ENCODE measurements at places on chromosomes 6 and 20.

GRCh38 chr6:153729189-153729588, 309.9 kb upstream of the OPRM1 start:
- DNase-seq = no peak

DNA sequence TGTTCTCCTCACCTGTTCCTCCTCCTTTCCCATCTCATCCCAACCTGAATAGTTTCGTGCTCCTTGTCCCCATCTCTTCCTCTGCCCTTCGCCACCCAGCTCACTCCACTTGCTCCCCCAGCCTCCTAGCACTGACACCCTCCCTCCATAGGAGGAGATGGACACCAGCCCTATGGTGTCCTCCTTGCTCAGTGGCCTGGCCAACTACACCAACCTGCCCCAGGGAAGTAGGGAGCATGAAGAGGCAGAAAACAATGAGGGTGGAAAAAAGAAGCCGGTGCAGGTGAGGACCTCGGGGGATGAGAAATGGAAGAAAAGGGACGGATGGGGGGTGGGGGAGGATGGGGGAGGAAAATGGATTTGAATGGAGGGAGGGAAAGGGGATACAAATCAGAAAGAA, 6.2 kb downstream of the SLC12A5 start:
- DNase-seq = no peak

DNA sequence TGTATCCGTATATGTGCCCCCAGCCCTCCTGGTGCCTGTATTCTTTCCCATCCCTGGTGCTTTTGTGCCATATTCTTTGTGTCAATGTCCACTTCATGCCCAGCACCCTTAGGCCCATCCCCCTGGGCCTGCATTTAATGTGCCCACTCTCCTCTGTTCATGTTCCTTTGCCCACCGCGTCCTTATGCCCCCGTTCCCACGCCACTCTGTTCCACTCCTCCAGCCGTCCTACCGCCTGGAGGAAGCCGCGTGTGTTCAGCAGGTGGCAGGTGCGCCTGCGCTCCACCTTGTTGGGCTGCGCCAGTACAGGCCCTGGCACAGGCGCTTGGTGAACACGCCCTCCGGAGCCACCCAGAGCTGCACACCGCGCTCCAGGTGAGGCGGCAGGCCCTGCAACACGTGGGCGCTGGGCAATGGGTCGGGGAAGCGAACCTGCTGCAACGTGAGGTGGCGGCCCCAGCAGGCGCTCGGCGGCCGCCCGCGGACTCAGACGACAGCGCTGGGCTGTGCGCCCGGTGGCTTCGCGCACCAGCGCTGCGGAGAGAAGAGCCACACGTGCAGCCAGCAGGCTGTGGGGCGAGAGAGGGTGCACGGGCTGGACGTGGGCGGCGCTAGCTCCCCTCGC, 4.0 kb upstream of the FOXS1 start:
- DNase-seq = no peak

- DNase-seq = no peak
These were observed 206.9 kb downstream of the TFAP2C start for GRCh38 chr20:56835829-56836550.

- no peak for DNase-seq
These were observed 157.5 kb downstream of the TBX18 start for GRCh38 chr6:84606860-84607259.

- DNase-seq = peak; percentile 69
These were observed 44.0 kb downstream of the EFCAB8 start for GRCh38 chr20:32902456-32903420.

DNA sequence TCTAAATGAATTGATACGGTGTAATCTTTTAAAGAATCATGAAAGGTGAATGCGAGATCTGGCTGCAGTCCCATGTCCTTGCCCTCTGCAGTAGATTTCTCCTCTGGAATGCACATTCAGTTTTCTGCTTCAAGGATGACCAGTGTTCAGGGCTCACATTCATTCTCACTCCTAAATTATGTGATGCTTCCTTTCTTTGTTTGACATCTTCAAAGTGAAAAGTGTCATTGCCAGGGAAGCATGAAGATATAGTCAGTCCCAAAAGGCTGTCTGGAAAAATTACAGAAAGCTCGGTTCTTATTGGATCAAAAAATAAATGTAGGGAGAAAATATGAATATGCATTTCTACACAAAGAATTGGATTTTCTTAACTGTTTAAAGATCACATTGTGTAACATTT, 395.6 kb downstream of the NKAIN2 start:
- no peak for DNase-seq

- no peak for DNase-seq
These were observed 23.1 kb upstream of the CGA start for GRCh38 chr6:87118054-87118453.

DNA sequence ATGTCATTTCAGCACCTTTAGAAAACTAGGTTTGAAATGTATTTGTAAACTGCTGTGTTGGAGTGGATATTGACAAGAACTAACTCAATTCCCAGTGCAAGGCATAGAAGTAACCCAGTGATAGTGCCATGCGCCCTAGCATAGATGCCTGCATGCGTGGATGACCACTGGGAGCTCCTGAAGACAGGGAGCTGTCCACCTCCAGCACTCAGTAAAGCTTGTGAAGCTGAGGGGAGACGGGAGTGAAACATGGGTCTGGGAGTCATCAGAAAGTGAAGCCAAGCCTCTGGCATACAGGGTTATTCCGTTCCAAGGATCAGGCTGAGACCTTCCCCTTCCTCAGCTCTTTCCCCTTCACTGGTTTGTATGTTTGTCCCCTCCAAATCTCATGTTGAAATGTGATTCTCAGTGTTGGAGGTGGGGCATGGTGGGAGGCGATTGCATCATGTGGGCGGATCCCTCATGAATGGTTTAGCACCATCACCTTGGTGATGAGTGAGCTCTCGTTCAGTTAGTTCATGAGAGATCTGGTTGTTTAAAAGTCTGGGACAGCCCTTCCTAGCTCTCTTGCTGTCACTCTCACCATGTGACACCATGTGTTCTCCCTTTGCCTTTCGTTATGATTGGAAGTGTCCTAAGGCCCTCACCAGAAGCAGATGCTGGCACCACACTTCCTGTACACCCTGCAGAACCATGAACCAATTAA, 146.5 kb upstream of the FERMT1 start:
- DNase-seq = no peak

DNA sequence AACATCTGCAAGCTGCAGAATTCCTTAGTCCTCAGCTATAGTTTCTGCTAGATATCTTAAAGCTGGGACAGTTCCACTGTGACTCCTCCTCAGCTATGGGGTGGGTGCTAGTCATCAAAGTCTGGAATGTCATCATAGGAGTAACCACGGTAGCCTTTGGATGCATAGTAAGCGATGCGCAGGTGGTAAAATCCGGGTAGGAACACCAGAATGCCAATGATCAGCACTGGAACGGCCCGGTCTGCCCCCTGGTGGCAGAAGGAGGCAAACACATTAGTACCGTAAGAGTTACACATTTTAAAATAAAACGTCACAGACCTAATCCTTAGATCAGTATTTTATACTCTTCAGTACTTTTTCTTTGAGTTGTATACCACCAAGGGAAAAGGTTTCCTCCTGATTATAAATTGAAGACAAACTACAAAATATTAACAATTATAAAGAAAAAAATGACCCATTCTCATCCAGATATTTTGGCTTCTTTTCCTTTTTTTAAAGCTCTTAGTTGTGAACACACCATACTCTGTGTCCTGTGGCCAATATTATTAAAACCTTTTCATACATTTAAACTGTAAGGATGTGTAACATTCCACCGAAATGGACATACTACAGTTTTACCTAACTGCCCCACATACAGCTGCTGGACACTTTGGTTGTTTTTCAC, 18.9 kb downstream of the PCNA start:
- peak; percentile 84 for DNase-seq

DNA sequence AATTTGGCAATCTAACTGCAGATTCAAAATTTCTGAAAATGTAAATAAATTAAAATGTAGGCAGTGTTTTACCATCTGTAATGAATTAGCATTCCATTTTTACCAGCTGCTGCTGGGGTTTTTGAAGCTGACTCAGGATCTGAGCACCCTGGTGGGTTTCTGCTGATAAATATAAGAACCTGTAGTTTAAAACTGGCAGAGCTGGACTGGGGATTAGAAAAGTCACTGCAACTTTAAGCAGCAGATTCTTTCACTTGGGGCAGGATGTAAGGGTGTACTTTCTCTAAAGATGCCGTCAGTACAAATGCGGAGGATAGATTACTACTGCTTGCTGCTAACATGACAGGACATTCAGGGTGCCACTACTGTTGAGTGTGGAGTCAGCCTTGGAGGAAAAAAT, 341.8 kb downstream of the CDKAL1 start:
- peak; percentile 83 for DNase-seq

- no peak for DNase-seq
These were observed 18.0 kb downstream of the TCFL5 start for GRCh38 chr20:62843656-62844055.

- peak; percentile 80 for DNase-seq
These were observed 628.0 kb upstream of the NRSN1 start for GRCh38 chr6:23498013-23498412.

- DNase-seq = peak; percentile 61
These were observed 129.4 kb upstream of the RIN2 start for GRCh38 chr20:19628570-19629134.

GRCh38 chr6:158488065-158488464, 71.8 kb upstream of the TMEM181 start:
- peak; percentile 88 for DNase-seq

- DNase-seq = peak; percentile 49
These were observed 28.3 kb upstream of the LOC128125822 start for GRCh38 chr6:63543982-63544381.

GRCh38 chr6:151721146-151721545, 86.3 kb upstream of the ESR1 start:
- DNase-seq = peak; percentile 22

DNA sequence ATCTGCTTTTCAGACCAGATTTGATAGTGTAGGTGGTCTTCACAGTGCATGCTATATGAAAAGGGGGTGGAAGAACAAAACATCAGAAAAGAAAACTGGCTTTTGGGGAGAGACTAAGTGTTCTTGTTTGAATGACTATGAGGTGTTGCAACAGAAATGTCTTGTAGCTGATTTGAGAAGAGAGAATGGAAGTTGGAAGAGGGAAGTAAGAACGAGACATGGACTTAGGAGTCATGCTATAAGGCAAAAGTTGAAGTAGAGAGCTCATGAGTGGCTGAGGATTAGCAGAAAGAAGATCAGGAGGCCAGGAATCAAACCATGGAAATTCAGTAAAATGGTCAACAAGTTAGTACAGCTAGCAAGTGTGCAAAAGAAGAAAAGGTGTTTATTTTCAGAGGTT, 32.1 kb downstream of the FNDC1 start:
- no peak for DNase-seq

DNA sequence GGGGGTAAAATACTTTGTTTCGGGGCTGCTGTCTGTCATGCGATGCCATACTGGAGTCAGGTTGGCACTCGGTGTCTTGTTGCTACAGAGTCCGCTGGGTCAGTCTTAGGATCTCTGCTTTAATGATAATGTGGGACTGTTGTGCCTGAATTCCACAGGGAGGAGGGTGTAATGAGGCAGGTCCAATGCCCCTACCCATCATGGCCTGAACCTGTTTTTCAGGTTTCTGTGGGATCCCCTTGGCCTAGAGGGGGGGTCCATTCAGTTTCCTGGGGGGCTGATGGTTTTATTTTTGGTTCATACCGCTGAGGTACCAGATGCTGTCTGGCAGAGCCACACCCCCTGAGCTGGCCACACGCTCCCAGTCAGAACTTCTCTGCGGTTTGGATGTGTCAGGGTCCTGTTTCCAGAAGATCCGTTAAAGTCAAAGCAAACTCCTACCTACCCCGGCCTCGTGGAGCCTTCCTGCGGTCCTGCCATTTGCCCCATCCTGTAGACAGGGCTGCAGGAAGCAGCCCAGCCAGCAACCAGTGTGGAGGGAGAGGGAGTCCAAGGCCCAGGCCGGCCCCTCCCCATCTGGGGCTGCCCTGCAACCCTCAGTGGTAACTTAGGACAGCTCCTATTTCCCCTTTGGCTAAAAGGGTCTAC, 69.7 kb downstream of the TCP11 start:
- DNase-seq = no peak

GRCh38 chr20:11890331-11891076, 27.2 kb upstream of the BTBD3 start:
- DNase-seq = peak; percentile 96

GRCh38 chr6:105433723-105434122, 30.8 kb upstream of the PREP start:
- no peak for DNase-seq

DNA sequence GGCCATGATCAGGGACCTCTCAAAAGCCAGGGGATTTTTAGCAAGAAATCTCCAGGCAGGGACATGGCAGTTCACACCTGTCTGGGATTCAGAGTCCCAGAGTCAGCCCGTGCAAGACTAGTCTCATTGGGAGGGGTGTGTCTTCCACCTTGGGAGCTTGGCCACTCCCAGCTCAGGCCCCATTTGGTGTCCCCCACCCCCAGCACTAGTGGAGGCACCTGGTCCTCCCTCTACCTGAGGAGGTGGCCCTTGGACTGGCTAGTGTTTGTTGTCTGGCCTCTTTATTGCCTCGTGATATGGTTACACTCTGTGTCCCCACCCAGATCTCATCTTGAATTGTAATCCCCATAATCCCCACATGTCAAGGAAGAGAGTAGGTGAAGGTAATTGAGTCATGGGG, 140.8 kb upstream of the PHACTR3 start:
- DNase-seq = no peak

GRCh38 chr6:99579781-99580180, 11.3 kb upstream of the CCNC start:
- no peak for DNase-seq

DNA sequence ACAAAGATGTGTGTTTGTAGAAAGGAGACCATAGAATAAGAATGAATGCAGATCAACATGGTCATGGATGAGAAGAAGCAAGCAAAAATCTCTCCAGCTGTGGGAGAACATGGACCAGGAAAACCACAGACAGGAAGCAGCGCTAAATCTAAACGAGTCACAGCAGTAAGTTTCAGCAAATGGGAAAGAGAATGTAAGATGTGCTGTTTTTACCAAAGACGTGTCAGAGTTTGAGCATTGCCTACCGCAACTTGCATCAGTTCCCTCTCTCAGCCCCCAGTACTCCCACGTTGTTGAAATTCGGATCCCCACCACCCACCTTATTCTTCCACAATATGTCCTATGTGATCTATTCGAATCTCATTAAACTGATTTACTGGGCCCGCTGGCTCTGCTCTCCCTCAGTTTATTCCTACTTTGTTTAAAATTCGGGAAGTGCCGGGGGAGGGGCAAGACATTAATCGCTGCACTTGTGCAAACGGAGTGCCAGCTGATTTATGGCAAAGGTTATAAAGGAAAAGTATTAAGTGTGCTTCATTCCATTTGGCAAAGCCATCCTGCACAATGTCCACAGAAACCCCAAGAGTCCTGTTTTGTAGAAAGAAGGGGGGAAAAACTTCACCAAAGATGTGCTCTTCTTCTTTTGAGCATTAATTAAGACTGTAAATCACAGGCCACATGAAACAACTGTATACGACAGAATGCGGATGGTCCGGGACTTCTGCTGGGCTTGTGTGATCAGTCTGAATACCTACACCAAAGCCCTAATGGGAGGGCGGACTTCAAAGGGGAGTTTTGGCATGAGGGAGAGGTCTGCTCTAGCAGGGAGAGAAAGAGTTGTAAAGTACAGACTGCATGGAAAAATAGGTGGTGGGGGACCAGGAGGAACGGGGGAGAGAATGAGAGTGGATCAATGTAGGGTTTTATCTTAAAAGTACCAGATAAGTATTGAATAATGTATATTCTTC, 59.1 kb upstream of the PRDM1 start:
- no peak for DNase-seq

Measured in adipocyte (in vitro differentiated cells).